ENCODE measurements at places on chromosomes 5 and 9. TPM values are rescaled to one million over a fixed set of nuclear protein-coding genes. Genes with fewer than 3 reads are reported as not detected.

Gene PARP8
- total RNA-seq: 0.42 TPM

Gene PKD2L2
- total RNA-seq: not detected

Gene PLEKHG4B
- not detected for total RNA-seq

Gene LAMC3
- 0.51 TPM for total RNA-seq

Gene EGFLAM
- 0.09 TPM for total RNA-seq

Gene PFN3
- total RNA-seq: not detected

Gene SHB
- 32.8 TPM for total RNA-seq

Gene MYO10
- 99.8 TPM for total RNA-seq

Gene GPR151
- not detected for total RNA-seq

Gene SREK1
- total RNA-seq: 83.4 TPM

Gene TMC1
- total RNA-seq: 0.74 TPM

Gene ADAMTS13
- total RNA-seq: 0.84 TPM

Gene IL5
- total RNA-seq: not detected

Gene PCDHGB4
- 14.5 TPM for total RNA-seq

Gene ZSWIM6
- total RNA-seq: 9.4 TPM

Gene CCDC152
- total RNA-seq: 0.51 TPM

Gene SHC3
- total RNA-seq: 0.05 TPM

Gene PCDHGA12
- total RNA-seq: 4.1 TPM

Gene BTNL9
- total RNA-seq: 0.05 TPM

Gene GCNT4
- 0.19 TPM for total RNA-seq

Gene LECT2
- total RNA-seq: not detected

Gene DMGDH
- total RNA-seq: 1.4 TPM

Gene TAF11L13
- total RNA-seq: not detected
